ENCODE measurements at places on chromosomes 7 and 10. TPM values are rescaled to one million over a fixed set of nuclear protein-coding genes. Genes with fewer than 3 reads are reported as not detected.

GRCh38 chr7:135517060-135517459 is 7.2 kb upstream of the CNOT4 start:
- no peak for DNase-seq

GRCh38 chr10:99730026-99730425 is 1.9 kb downstream of the COX15 start:
- DNase-seq: no peak

GRCh38 chr10:108465871-108466641 is 1301.5 kb upstream of the SORCS1 start:
- DNase-seq: no peak

DNA sequence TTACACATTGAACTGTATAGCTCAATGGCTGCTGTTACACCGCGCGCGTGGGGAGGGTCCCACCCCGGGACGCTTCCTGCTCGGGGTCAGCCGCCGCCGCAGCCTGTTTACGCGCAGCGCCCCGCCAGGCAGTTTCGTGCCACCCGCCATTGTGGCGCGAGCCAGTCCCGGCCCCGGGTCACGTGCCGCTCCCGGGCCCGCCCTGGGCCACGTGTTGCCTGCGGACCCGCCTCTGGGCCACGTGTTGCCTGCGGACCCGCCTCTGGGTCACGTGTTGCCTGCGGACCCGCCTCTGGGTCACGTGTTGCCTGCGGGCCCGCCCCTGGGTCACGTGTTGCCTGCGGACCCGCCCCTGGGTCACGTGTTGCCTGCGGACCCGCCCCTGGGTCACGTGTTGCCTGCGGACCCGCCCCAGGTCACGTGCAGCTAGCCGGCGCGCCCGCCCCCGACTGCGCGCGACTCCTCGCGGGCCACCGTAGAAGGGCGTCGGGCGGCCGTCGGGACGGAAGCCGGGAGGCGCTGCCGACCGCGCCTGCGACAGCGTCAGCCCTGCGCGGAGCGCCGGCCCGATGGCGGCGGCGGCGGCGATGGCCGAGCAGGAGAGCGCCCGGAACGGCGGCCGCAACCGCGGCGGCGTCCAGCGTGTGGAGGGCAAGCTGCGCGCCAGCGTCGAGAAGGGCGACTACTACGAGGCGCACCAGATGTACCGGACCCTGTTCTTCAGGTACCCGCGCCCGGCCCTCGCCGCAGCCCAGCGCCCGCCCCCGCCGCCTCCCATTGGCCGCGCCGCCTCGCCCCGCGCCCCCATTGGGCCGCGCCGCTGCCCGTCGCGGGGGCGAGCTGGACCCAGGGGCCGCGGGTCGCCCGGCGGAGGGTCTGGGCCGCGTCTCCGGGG is at the start of gene GET4:
TSS of gene GET4 (plus strand) at position 478 of the 895 bp plus-strand sequence. CDS start at position 570, 92 bp downstream.
- DNase-seq: peak; percentile 96

- DNase-seq: no peak
Measured at GRCh38 chr7:72309476-72309875, 102.7 kb downstream of the CALN1 start.

- DNase-seq: peak; percentile 87
Measured at GRCh38 chr10:132422903-132423825, 26.2 kb downstream of the PWWP2B start.

GRCh38 chr7:75991531-75992082 is 2.8 kb downstream of the TMEM120A start:
- DNase-seq: no peak

- no peak for DNase-seq
Measured at GRCh38 chr10:298033-298432, 162.8 kb downstream of the ZMYND11 start.

DNA sequence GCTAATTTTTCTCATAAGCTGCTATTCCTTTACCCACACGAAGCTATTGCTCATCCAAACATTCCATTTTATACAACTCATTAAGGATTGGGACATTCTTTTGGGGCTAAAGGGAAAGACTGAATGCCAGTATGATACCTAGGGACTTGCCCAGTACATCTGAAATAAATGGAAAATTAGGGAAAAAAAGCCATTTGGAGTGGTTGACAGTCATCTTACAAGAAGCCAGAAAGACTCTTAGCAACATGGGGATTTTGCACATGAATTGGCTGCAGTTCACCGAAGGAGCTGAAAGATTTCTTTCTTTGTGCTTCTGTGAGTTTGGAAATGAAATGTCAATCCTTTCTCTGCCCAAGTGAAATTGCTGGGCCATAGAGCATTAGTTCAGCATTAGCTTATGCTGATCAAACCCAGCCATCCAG is 43.3 kb upstream of the MTURN start:
- DNase-seq: peak; percentile 36

The SPDYE6 gene
- total RNA-seq: not detected

The LRWD1 gene
- 8.0 TPM for total RNA-seq

Data from skin of body (tissue), 3 donors.